ENCODE measurements at places on chromosomes 5 and 9. TPM values are rescaled to one million over a fixed set of nuclear protein-coding genes. Genes with fewer than 3 reads are reported as not detected.

GRCh38 chr9:124140941-124141568 lies 116.7 kb upstream of the NEK6 start:
- peak; percentile 63 for DNase-seq

DNA sequence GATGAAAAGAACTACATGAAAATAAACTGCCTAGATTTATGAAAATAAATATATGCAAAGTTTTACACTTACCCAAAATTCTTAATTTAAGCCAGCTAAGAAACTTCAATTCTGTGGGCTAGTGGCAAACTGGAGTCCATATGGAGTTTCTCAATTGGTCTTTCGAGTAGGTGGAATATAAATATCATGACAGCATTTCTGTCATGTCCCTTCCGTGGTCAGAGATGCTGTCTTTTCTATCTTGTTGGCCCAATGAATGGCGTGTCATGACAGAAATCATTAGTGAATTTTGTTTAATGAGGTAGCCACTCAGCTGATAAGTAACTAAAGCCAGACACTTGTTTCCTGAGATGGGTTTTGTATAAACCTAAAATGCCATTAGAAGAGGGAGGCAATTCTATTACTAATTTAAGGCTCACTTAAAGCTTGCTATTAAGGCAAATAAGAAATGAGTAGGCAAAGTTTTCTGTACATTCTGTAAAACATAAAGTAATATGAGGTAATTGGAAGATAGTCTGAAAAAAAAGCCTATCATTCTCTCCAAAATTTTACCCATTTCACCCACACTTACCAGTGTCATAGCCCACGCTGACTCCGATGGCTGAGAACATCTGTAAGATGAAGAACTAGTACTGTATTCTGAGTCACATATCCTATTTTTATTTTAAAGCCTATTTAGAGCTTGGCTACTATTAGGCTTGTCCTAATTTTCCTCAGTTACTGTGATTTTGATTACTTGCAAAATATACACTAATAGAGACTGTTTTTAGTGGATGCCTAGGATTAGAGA lies 419.3 kb upstream of the MEF2C start:
- DNase-seq: no peak

DNA sequence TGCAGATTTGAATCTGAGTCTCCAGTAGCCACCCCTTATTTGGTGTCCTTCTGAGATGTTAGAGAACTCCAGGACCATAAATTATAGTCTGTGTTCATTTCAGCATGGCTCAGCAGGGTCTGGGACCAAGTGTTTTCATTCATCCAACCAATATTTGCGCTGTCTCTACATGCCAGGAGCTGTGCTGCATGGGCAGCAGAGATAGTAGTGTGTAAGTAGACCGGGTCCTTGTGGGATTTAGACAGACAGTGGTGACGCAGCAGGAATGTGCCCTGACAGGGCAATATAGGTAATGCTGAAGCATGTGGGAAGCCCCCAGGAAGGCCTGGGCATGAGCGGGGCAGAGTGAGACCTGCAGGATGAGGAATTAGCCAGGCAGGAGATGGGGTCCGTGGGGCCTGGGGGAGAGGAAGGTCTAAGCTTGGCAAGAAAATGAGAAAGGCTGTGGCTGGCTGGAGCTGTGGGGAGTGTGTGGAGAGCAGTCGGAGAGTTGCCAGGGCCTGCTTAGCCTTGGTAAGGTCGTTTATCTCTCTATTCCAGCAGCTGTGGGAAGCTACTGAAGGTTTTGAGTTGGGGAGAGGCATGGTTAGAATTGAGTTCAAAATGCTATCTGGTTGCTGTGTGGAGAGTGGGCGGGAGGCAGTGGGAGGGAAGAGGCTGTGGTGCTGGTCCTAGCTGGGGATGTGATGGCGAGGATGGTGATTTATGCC lies 16.8 kb downstream of the STXBP1 start:
- DNase-seq: no peak

GRCh38 chr5:23675456-23675855 lies 168.0 kb downstream of the PRDM9 start:
- no peak for DNase-seq

DNA sequence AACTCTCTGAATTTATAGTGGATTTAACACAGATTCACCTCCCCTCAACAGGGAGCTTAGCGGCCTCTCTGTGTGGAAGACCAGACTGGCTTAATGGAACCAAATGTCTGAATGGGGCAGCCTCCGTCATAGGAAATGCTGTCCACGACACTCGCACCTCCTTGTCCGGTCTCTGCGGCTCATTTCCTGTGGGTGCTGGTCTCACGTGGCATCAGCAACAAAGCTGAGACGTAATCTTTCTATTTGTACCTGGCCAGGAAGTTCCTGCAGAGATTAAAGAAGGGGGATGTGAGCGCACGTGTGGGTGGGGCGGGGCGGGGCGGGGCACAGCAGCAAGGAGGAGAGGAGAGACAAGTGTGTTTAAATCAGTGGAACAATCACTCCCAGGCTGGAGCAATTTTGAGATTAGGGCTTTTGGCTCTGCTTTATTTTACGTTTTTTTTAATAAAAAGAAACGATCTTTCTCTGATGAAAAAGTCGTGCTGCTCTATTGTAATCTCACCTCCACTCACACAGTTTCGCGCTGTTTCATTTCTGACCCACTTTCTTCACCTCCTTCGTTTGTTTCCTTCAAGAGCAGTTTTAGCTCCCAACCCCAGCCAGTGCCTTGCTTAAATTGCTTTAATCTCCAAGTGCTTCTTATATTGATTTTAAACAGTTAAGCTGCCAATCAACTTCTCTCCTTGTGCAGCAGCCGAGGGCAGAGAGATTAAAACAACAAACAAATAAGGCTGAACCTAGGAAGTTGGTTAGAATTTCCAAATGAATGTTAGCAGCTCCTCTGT lies 132.2 kb upstream of the ASTN2 start:
- DNase-seq: no peak

- no peak for DNase-seq
Measured at GRCh38 chr9:21690561-21690960, 111.9 kb upstream of the MTAP start.

DNA sequence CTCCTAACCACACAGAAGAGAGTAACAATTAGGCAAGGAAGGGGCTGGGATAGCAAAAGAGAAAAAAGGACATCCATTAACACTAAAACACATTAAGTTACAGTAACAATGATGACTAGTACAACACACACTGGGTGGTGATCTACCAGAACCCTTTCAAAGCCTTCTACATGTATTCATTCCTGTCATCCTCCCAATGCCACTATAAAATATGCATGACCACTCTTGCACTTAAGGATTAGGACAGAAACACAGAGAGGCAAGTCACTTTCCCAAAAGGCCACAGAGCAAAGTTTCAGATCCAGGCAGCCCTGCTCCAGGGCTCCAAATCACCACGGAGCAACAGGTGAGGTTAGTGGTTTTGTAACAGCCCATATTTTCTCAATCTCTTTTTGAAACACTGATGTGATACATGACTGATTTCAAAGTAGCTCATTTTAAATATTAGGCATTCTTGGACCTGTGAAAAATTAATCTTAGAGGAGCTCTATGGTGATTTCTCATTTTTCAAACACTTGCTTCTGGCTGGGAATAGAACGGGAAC lies 86.7 kb downstream of the AUH start:
- no peak for DNase-seq

DNA sequence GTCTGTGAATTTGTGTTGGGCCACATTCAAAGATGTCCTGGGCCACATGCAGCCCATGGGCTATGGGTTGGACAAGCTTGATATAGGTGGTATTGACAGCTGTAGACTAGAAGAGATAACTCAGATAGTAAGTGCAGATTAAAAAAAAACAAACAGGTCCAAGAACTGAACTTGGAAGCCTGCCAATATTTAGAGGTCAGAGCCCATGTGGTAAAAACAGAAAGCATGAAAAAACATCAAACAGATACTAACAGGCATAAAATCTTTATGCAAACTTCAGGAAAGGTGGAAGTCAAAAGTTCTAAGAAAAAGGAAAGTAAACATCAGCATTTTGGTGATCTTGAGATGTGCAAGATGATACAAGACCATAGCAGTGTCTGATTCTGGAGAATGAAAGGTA lies 155.1 kb upstream of the NR4A3 start:
- no peak for DNase-seq

Gene PCDHA4
- 1.2 TPM for total RNA-seq

Gene STARD4
- total RNA-seq: 88.6 TPM
